ENCODE measurements at places on chromosomes 7 and 10.
A peak's percentile ranks its signal among the peaks of the same experiment; 100 is the strongest.

GRCh38 chr10:35208536-35208935 is 81.9 kb downstream of the CREM start:
- no peak for ATAC-seq

DNA sequence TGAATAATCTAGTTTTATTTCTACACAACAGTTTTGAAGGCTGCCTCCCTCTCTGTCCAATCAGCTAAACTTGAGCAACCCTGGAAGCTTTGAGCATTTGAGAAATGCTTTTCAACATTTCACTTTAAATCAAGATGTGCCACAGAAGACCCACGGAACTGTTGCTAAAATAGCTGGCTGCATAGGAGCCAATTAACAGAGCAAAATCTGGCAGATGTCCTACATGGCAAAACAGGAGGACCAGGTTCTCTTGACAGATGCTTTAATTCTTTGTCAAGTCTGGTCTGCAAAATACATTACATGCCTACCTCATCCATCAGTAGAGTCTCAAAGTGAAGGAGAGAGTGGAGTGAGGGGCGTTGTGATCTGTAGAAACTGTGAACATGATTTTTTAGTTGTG is 185.9 kb downstream of the DPY19L1 start:
- ATAC-seq = no peak

- ATAC-seq = no peak
Measured at GRCh38 chr10:29648114-29648982, 13.6 kb upstream of the SVIL start.

GRCh38 chr10:33334153-33334804 is at the start of gene NRP1:
NRP1 (minus strand) TSS chr10:33334667; CDS start chr10:33334382, 285 bp downstream.
- peak; percentile 1 for ATAC-seq

GRCh38 chr10:91519899-91520514 is 109.9 kb downstream of the HECTD2 start:
- ATAC-seq = no peak

GRCh38 chr10:132357286-132358058 is 25.5 kb downstream of the LRRC27 start:
- no peak for ATAC-seq

DNA sequence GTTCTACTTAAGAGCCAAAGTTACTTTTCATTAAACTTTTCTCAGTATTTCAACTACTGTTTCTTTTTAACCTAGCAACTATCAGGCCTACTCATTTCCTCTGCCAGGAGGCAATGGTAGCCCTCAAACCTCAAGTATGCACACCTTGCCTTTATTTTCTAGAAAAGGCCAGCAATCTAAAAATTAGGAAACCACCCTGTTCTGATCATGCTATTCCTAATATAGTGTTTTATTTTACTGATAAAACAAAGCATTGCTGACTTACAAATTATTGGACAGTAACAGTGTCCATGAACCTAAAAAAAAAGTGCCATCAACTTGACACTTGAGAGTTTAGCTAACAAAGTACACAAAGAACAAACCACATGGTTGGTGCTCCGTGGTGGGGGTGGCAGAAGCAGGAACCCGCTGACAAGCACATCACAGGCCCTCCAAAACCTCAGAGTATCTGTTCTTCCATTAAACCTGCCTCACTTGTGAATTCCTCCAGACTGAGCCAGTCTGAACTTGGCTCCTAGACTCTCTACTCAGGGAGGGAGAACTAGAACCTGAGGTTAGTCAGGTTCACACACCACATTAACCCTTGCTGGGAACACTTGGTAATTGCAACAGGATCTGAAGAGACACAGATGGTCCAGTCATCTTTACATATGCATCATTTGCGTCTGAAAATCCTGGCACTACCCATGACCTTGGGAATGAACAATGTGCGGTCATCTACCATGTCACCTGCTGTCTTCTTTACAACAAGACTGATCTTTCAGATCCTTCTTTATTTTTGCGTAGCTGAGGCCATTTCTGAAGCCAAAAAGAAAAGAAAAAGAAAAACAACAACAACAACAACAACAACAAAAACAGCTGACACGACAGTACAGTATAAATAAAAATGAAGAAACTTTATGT is 31.9 kb downstream of the PIP4K2A start:
- no peak for ATAC-seq

DNA sequence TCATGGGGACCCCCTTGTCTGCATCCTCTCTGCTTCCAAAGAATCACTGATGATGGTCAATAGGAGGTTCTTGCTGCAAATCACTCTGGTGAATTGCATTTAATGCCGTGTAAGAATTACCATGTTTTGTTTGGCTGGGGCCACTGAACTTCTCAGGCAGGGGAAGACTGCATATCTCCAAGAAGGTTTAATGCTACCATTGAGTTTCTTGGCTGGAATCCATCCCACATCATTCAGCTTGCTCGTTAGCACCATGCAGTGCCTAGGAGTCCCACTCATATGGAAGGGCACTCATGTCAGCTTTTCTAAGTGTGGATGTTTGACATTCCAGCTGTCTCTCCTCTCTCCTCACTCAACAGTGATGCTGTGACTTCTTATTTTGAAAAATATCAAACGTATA is 50.2 kb upstream of the BAMBI start:
- ATAC-seq = no peak

All from gastroesophageal sphincter (tissue), 4 donors.